Lower leg skin (tissue), 4 donors: ENCODE measurements at places on chromosomes 2 and 18. TPM values are rescaled to one million over a fixed set of nuclear protein-coding genes. Genes with fewer than 3 reads are reported as not detected.

Gene SIX2
- not detected for total RNA-seq

DNA sequence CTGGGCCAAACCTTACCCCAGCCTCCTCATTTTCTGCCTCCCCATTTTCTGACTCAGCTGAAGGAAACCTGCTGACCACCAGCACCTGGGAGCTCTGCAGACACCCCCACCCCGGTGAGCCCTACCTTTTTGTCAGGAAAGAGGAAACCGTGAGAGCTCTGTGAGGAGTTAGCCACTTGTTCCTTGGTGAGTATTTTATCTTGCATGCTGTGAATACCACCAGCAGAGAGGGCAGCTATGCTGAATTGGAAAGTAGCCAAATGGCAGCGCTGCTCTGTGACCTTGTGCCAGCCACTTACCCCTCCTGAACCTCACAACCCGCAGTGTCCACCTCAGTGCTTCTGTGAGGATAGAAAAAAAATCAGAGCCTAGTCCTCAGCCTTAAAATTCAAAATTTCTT is 2.5 kb downstream of the MPPE1 start:
- no peak for DNase-seq

DNA sequence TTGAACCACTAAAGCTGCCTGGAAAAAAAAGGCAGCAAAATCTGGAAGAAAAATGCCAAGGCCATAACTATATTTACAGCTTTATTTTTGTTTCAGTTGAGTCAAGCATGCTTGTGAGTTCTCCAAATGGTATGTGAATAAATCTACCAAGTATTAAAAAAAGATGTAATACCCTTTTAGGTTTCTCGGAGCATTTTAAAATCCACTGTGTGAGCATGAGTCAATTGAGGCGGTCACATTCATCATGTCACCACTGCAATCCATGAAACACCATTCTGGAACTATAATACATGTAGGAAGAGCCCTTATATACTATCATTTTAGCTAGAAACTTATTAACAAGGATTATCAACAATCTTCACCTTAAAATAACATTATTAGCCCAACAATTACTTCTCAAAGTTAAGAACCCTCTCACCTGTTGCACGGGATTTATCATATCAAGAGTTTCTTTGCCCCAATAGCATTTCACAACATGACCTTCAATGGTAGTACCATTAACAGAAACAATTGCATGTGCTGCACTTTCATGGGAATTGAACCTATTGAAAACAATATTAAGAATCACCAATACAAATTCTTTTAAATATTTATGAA is 24.2 kb upstream of the C2orf42 start:
- no peak for DNase-seq

Gene NETO1
- 0.17 TPM for total RNA-seq

- no peak for DNase-seq
These were observed 50.0 kb upstream of the MBOAT2 start for GRCh38 chr2:9053534-9053931.

- DNase-seq, result peak; percentile 70
These were observed 598 bp upstream of the CEP68 start for GRCh38 chr2:65055422-65056214.

DNA sequence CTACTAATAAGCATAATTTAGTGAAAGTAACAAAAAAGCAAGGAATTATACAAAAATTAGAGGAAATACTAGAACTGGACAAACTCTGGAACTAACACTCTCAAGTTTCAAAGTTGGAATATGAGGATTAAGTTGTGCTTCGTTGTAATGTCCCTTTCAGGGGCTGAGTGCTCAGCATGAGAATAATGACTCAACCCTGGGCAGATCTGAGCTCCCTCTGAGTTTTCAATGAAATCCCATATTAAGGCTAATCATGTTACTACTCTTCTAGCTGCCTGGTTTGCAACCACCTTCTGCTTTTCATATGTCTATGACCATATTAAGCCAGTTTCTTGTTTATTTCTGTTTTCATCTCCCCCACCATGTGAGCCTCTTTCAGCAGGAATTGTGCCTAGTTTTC is 274.9 kb upstream of the LRRTM4 start:
- no peak for DNase-seq

Gene MC2R
- total RNA-seq, result not detected

- no peak for DNase-seq
These were observed 117.0 kb upstream of the RIOK3 start for GRCh38 chr18:23336101-23336500.

DNA sequence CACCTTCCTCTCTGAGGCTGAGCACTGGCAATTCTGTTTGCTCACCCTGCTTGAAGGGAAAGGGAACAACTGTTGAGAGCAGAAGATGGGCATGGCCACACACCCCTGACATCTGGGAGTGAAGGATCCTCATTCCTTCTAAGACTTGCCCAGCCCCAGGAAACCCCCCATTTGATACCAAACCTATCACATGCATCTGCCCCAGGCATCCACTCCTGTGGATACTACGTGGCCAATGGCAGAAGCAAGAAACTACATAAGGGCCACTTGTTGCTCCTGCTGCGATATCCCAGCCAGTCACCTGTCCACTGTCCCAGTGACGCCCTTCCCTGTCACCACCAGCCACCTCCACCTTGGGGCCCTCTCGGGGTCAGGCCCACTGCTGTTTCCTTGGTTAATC is 185.2 kb downstream of the SMAD2 start:
- DNase-seq, result peak; percentile 48

GRCh38 chr2:164186591-164186990 is 434.7 kb downstream of the GRB14 start:
- DNase-seq, result no peak

Gene CHRNA1
- total RNA-seq, result 0.17 TPM

Gene RGPD3
- 0.20 TPM for total RNA-seq

DNA sequence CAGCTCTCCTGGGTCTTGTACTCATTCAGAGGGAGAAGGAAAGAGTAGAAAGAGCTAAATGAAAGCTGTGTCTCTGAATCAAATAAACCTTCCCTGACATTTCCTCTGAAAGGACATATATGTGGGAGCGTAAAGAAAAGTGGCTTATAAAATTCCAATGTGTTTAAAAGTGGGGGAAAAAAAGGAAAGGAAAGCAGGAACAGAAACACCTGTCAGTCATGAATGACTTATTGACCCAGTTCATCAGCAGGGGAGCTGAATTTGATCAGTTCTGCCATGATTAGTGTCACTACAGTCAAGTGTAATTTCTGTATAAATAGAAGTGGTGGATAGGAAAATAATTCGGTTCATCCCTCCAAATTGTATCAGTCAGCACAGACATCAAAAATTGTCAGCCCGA is 382.5 kb downstream of the ERBB4 start:
- no peak for DNase-seq

GRCh38 chr2:187552381-187552780 is 1.9 kb downstream of the TFPI start:
- DNase-seq, result no peak

- peak; percentile 90 for DNase-seq
These were observed 756 bp upstream of the OST4 start for GRCh38 chr2:27071990-27072830.

Gene OST4
- total RNA-seq, result 236 TPM

Gene POTEJ
- not detected for total RNA-seq

DNA sequence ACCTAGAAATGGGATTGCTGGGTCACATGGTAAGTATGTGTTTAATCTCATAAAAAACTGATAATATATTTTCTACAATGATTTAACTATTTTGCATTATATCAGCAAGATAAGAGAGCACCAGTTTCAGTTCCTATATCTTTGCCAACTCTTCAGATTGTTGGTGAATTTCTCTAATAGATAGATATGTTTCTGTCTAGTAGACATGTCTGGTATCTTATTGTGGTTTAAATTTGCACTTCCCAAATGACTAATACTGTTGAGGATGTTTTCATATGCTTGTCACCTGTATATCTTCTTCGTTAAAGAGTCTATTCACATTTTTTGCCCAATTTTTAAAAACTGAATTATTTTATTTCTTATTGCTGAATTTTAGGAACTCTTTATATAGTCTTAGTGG is 113.8 kb upstream of the UXS1 start:
- no peak for DNase-seq

Gene DOCK10
- total RNA-seq, result 15.8 TPM

DNA sequence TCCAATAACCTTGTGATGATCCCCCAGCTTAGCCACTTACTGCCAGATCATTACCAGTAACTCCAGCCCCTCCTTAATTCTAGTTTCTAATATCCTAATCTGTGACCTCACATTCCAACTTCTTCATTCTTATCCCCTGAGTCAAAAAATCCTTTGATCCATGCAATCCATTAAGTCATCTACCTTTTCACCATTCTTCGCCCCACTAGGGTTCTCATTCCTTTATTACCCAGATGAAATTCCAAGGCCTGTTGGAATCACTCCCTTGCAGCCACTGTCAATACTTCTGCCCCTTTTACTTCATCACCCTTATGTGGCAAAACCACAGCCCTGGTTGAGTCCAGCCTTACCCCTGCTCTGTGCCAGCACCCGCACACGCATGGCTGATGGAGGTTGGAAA is 20.3 kb upstream of the IL36G start:
- DNase-seq, result no peak

Gene SCYGR4
- total RNA-seq, result not detected

- DNase-seq, result no peak
These were observed 19.1 kb downstream of the HDAC4 start for GRCh38 chr2:239381709-239382134.

DNA sequence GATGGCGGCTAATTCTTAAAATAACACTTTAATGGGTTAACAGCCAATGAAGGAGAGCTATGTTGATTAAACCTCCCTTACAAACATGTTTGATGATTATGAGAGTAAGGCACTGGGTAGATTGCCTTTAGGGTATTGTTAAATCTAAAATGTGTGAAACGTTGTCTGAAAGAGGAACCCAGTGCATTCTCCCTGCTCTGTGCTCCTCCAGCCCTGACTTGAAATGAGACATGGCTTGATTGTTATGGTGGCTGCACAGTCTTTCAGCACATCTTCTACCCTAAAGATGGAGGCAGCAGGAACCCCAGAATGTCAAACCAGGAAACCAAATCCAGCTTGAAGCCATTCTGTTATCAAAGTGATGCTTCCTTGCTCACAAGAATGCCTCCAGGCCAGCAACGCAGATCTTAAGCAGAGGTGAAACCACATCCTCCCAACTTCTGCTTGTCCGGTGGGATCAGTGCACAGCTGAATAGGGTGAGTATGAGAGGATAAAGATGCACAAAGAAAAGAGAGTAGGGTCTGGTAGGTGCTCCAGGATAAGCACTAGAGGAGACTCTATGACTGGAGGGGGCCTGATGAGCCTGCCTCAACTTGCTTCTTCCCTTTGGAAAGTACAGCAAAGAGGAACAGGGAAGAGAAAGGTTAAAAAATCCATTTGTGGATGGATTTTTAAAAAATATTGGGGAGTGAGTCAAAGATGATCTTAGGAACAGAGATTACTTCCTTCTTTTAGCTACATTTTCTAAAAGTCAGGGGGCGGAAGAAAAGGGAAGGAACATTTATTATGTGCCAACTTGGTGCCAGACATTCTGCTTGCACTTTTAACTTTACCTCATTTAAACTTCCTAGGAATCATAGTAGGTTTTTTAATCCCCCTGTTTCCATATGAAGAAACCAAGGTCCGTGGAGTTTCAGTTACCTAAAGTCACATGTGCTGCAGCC is 523.0 kb downstream of the TXNL1 start:
- no peak for DNase-seq

Gene C2orf66
- total RNA-seq, result not detected

DNA sequence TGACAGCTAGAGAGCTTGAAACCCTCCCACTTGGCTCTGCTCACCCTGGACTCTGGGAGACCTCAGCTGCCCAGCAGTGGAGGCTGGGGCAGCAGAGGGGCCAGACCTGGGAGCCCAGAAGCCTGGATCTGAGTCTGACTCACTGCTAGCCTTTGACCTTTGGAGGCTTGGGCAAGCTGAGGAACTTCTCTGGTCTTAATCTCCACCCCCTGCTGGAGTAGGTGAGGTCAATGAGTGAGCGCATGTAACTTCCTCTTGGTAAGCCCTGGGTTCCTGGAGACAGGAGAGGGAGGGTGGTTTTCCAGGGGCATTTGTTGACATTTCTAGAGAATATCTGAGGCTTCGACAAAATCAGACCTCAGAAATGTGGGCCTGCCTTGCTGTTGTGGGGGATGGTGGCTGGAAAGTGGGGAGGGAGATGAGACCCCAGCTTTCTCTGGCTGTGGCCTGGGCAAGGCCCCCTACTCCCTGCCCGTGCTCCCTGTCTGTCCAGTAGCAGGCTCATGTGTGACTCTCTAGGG is 73.0 kb upstream of the YWHAQ start:
- DNase-seq, result no peak

Gene MC5R
- total RNA-seq, result not detected

- DNase-seq, result no peak
These were observed 11.9 kb downstream of the NYAP2 start for GRCh38 chr2:225411452-225411851.

DNA sequence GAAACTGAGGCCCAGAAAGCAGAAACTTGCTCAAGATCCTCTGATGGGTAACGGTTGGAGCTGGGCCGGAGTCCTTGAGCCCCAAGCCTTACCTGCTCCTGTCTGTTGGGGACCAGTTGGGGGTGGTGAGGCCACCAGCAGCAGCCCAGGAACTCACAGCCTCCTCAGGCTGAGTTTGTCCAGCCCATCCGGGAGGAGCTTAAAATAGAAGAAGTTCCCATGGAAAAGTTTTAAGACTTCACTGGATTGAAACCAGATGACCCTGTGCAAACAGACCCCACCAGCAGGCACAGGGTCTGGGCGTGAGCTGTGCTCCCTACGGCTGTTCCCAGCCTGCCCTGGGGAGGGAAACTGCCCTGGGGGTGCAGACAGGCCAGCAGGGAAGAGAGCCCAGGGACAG is 40.6 kb upstream of the FOSL2 start:
- no peak for DNase-seq

DNA sequence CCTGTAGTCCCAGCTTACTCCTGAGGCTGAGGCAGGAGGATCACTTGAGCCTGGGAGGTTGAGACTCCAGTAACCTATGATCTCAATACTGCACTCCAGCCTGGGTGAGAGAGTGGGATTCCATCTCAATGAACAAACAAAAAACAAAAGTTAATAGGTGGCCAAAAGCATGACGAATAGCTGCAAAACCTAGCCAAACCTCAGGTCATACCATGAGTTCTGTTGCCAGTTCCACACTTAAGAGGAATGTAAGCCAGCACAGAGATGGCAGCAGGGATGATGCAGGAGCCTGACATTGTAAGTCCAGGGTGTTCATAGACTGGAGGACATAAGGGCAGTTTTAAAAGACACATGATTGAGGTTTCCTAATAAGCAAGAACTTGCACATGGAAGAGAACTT is 55.3 kb upstream of the RMDN2 start:
- no peak for DNase-seq
